ENCODE measurements at places on chromosomes 3 and 15.

DNA sequence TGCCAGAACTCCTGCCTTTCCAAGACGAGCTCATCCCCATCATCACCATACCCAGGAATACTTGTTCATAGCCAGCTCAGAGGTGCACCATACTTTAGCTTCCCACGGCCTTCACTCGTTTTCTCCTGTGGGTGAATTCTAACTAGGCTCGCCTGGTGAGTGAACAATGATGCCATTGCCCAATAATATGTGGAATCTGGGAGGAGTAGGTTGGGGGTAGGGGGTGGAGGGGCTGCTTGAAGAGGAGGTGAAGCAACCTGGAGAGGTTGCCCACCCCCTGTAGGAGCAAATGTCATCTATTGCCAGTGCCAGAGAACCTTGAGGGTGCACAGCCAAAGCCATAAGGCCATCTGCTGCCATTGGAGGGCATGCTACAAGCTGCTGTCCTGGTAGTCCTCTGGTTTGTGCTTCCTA, 592 bp upstream of the ZNF445 start:
- DNase-seq, result no peak

DNA sequence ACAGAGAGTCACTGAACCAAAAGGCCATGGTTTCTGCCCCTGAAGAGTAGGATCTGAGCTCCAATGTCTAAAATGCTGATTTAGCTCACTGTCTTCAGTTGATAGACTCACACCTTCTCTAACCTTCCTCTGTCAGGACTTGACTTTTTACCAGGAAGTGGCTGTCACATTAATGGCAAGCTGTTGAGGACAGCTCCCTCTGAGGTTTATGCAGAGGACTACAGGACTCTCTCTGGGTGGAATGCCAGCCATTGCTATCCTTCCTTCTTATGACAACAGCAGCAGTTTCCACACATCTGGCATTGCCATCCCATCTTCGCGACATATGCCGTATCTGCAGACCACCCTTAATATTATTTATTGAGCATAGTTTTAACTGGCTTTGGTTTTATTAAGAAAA, 103.8 kb upstream of the PRICKLE2 start:
- no peak for DNase-seq

- no peak for DNase-seq
Measured at GRCh38 chr3:126004217-126004616, 35.2 kb downstream of the ROPN1B start.

DNA sequence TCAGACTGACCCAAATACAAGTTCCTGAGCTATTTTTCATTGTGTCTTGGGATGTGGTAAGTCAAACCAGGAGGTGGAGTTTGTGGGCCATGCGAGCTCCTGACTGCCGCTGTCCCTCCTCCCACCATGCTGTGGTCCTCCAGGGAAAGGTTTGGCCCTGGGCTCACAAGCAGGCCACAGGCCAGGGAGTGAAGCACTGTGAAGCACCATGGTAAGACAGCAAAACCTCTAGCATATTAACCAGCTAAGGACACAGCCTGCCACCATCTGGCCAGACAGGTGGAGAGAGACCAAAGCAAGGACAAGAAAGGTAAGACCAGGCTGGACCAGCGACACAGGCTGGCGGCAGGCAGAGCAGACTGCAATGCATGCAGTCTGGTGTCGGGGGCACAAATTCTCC, 15.3 kb downstream of the RAB43 start:
- no peak for DNase-seq

DNA sequence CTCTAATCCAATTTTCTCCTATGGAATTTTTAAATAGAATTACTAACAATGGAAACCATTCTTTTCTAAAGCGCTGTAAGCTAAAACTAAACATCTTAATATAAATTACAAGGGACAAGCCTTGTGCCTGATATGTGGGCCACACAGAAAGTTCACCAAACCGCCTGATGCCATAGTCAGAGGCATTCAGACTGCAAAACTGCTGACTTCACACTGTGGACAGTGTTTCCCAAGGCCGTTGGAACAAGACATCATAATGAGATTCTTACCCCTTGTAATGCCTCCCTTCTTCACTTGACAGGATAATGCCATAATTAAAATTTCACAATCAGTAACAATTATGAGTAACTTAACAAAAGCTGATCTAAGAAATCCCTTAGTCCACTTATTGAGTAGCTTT, 14.9 kb downstream of the SH3GL3 start:
- no peak for DNase-seq

DNA sequence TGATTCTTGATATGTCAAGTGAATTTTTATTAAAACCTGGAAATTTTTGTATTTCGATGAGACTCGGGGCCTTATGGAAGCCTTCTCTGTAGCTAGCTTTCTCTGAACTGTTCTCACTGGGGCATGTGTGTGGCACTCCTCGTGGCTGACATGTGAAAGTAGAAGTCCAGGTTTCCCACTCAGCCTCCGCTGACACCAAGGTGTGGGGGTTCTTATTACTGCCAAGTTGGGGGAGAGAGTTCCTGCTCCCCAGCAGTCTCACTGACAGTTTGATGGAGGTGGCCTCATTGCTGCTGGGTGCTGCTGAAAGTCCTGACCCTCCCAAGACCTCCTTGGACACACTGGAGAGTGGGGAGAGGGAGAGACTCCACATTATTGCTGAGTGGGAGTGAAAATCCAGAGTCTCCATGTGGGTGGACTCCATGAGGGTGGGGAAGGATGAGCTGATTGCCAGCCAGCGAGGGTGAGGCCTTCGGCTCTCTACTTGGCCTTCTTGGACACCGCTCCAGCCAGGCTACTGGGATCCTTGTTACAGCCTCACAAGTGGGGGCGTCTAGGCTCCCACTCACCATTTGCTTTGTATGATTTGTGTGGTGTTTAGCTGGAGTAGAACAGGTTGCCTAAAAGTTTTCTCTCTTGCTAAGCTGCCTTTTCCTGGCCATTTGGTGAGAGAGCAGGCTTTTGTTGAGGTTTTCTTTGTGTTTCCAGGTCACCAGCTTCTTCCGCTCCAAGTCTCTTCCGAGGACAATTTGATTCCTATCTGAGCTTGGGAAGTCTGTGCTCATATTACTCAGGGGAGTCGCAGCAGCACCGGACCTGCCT, 64.1 kb downstream of the LSM3 start:
- no peak for DNase-seq

- no peak for DNase-seq
Measured at GRCh38 chr3:58497097-58497496, 5.2 kb downstream of the KCTD6 start.

- DNase-seq, result no peak
Measured at GRCh38 chr3:28590860-28591259, 242.2 kb upstream of the AZI2 start.

GRCh38 chr3:101665357-101665756, 11.6 kb downstream of the ZBTB11 start:
- DNase-seq, result no peak

DNA sequence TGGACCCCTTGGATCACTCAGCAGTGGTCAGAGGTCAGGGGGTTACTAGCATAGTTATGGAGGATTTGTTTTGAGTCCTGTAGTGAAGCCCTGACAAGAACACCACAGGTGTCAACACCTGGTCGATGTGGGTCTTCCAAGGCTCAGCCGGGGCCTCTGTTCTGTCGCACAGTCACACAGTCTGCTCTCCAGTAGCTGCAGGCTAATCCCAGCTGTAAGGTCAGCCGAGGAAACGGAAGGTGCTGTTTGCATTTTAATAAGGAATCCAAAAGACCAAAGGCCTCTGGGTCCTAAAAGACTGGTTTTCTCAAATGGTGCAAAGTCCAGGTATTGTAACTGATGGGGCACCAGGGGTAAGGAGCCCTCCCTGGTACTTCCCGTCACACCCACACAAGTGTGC, 71.7 kb downstream of the RPLP1 start:
- DNase-seq, result no peak

DNA sequence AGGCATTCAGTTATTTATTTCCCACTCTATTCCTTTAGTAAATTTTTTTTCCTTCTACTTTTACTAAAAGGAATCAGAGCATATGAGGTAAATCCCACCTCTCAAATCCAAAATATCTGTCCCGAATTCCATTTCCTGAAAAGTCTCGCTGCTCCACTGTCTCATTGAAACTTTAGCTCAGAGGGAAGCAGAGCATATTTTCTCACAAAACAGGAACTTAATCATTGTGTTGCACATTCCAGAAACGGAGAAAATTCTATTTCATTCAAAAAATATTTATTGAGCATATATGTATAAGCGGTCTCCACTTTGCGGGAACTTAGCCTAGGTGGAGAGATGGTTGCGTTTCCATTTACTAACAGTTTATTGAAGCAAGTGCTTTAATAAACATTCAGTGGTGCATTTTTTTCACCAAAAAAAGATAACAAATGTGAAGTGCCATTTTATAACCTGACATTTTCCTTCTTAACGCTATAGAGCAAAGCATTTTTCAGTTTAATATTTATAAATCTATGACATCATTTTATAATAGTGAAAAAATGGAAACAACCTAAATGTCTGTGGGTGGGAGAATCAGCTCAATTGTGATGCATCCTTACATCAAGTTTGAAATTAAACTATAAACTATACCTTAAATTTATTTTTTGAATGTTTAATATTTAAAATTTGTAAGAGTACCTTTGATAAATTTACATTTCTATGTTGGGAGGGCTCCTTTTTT, 67.2 kb upstream of the CSTA start:
- DNase-seq, result no peak

- no peak for DNase-seq
Measured at GRCh38 chr3:87037652-87038051, 46.7 kb upstream of the VGLL3 start.

DNA sequence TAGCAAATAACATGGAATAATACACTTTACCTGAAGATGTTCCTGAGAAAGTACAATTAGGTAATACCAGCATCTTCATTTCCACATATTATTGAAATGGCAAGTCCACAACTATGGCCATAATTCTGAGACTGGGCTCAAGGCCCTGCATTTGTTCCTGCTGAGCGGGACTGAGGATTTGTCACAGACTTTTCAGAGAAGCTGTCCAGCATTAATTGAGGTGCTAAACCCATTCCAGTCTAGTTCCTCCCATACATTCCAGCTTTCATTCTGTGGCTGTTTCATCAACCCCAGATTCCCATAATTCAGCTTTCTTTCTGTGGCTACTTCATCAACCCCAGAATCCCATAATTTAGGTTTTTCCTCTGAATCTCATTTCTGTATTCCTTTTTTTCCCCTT, 293.4 kb upstream of the GBE1 start:
- no peak for DNase-seq

DNA sequence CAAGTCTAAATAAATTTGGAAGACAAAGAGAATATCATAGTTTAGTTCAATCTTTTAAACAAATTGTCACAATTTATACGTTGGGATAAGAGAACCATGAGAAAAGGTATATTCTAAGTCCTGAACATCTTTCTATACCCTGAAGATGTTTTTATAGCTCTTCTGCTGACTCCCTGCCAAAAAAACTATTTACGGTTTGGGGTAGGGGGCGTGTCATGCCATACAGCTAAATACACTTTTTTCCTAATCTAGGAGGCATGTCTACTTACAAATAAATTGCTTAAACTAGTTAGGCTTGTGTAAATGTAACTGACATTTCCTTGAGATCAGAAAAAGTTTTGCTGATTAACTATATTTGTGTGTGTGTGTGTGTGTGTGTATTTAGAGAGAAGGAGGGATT, 163.3 kb downstream of the PGPEP1L start:
- no peak for DNase-seq

GRCh38 chr3:53225651-53226050, 30.2 kb downstream of the TKT start:
- DNase-seq, result no peak

DNA sequence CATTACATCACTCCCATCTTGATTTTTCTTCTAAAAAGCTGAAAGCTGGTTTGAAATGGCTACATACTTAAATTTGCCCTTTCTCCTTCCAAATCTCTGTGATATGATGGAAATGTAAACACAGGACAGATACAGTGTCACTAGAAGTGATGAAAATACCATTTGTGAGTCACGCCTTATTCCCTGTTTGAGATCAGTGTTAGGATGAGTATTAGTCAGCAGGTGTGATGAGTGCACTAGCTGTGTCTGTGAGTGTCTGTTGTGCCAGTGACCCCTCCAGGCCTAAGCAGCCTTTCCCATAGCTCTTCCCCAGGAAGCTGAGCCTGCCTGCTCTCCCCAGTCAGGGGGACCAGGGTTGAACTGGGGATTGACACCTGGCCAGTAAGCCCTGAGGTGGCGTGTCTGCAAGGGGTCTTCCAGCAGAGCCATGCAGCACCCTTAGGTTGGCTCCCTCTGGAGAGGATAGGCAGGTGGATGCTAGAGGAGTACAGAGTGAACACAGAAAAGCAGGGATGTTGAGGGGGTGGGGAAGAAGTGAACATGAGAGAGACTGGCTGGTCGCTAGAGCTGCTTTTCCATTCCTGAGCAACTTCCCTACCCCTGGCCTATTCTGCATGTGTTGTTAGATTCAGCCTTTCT, 92.0 kb downstream of the PDE8A start:
- DNase-seq, result no peak

- DNase-seq, result no peak
Measured at GRCh38 chr3:141127344-141128125, 76.4 kb downstream of the SPSB4 start.

GRCh38 chr15:51181905-51182304, 87.2 kb upstream of the TNFAIP8L3 start:
- DNase-seq, result no peak

- no peak for DNase-seq
Measured at GRCh38 chr3:138054057-138054456, 44.1 kb downstream of the CLDN18 start.

- DNase-seq, result no peak
Measured at GRCh38 chr3:164476631-164477030, 601.7 kb downstream of the SI start.

GRCh38 chr3:43019826-43020225, 40.7 kb downstream of the GASK1A start:
- no peak for DNase-seq
